ENCODE measurements at places on chromosomes 16 and 17. TPM values are rescaled to one million over a fixed set of nuclear protein-coding genes. Genes with fewer than 3 reads are reported as not detected.

OR2C1 gene
- polyA plus RNA-seq, result 0.31 TPM

SLC5A10 gene
- 0.26 TPM for polyA plus RNA-seq

GRB2 gene
- 96.8 TPM for polyA plus RNA-seq

DNA sequence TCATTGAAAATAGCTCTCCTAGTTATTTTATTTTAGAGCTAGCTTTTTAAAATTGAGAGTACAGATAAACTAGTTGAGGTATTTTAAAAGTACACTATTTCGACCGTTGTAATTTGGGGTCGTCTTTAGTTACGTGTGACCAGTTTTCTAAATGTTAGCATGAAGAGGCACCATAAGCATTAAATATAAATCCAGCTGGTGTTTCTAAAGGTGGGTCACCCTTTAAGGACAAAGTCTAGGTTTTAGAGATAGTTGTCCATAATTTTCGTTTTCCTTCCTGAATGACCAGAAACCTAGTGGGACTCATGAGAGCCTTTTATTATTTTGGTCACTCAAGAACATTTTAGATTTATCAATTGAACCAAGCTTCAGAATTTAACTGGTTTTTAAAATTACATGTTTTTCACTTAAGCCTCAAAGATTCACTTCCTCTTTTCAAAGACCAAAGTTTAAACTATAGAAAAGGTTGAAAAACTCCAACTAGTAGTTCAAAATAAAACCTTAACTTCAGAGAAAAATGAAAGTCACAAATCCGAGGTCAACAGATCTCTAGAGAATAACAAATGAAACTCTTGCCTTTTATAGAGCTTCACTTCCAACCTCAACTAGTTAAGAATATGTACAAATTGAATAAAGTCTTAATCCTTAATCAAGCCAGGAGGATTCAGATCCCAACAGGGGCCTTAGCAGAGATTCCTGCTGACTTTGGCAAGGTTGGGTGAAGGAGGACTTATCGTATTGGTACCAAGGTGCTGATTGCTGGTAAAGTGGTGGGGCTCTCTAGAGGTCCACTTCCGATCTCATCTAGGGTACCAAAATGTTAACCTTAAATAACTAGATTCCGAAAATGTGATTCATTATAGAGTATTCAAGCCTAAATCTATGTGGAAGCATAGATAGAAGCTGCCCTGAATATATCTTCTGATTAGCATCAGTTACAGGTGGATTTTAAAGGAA, 32.5 kb downstream of the PHKB start:
- no peak for DNase-seq

DNA sequence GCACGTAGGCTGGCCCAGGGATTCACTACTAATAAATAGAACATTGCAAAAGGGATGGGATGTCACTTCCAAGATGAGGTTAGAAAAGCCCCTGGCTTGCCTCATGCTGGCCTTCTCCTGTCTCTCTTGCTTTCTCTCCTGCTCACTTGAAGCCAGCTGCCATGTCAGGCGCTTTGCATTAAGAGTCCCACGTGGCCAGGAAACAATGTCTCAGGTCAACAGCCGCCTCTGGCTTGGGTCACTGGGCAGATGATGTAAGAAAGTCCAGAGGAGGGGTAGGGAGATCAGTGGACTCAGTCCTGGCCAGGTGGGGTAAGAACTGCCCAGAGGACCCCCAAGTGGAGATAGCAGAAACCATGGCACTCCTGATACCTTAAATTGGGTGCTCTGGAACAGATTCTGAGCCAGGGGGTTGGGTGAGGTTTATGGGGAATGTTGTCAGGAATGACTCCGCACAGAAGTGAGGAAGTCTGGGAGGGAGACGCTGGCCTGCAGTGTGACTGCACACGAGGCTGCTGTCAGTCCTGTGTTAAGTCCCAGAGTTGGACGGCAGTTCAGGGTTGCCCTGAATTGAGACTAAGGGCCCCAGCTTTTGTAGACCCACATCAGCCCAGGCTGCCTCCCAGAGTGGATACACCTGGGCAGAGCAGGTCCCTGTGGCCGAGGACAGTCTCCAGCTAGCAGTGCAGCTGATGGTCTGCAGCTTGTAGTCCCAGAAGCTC, 17.7 kb downstream of the C16orf82 start:
- DNase-seq, result no peak

DNA sequence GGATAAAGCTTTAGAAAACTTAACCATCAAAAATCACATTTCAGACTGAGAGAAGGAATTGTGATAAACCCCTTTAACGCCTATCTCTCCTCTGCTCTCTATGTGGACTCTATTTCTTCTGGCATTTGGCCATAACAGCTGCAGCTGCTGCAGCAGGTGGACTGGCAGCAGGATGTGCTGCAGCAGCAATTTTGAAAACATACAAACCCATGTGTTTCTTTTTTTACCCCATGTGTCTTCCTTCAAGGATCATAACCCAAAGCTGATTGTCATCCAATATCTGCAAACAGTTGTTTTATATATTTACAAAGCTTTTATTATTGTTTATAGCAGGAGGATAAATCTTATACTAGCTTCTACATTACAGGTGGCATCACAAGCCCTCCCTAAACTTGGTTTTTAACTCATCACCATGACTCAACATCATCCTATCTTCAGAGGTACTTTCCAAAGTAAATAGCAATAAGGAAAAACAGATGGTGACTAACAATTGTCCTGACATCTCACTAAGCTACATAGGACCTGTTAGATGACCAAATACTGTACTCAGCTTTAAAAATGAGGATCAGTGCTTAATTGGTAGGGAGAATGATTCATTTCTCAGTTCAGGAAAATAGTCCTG, 14.5 kb upstream of the KRTAP9-2 start:
- DNase-seq, result no peak

GRCh38 chr16:11007714-11008280, 63.4 kb downstream of the CLEC16A start:
- no peak for DNase-seq

DNA sequence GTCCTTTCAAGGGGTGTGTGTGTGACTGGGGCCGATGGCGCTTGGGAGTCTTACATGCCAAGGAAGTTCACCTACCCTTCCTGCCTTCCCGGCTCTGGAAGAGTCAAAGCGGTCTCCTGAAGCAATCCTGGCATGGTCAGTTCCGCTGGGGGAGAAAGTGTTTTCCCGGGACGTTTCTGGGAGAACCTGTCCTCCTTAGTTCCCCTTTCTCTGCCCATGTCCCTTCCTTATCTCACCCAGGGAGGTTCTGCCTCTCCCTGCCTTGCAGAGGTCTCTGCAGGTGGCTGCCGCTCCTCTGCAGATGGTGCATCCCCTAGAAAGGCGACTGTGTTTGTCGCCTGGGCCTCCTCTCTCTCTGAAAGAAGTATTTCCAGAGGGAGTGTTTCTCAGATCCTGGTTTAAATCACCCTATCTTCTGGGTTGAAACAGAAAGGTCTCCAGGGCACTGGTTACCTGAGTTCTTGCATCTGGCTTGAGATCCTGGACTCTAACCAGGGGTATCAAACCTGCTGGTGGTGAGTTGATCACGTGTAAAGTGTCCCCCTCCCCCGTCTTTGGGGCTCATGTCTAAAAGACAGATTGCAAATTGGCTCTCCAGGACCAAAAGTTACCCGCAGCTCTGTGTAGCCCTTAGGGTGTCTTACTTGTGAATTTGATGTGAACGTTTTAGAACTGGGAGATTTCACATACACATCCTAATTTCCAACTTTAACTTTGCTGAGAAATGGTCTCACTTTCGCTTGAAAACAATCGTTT, 1.9 kb downstream of the PRKCB start:
- no peak for DNase-seq

TEX19 gene
- polyA plus RNA-seq, result not detected

Data from left renal pelvis (tissue), 4 donors.